ENCODE measurements at places on chromosomes 16 and 17. TPM values are rescaled to one million over a fixed set of nuclear protein-coding genes. Genes with fewer than 3 reads are reported as not detected.

GRCh38 chr17:82402865-82403264 is 15.3 kb upstream of the HEXD start:
- H3K27me3 ChIP-seq, result no peaks in the 10 kb centered on the region
- no peak for DNase-seq
- no peak overlapping the region for H3K27ac ChIP-seq
- peaks cover 41% of the 10 kb centered on the region for H3K36me3 ChIP-seq
- H3K4me3 ChIP-seq, result no peak overlapping the region
- H3K4me1 ChIP-seq, result peaks cover 5% of the 10 kb centered on the region

- H3K36me3 ChIP-seq, result peaks cover 7% of the 10 kb centered on the region
- no peak for DNase-seq
- no peak overlapping the region for H3K4me3 ChIP-seq
- H3K27ac ChIP-seq, result no peak overlapping the region
Observed at GRCh38 chr17:1150863-1151600, 28.7 kb downstream of the ABR start.

DNA sequence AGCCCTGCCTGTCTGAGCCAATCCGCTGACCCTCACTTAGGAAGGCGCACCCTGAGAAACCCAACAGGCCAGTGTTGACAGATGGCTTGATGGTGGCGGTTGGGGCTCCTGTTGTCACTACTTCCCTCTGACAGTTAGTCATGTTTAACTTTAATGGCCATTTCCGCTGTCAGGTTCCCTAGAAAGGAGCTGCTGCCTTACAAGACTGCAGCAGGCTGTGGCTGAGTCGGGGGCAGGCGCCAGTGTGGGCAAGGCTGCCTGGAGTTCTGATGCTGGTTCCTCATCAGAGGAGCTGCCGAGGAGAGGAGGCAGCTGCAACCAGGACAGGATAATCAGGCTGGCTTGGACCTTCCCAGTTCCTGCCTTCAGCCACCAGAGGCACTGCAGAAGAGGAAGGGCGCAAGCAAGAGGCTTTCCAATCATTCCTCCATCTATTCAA is 223.2 kb upstream of the DYNLRB2 start:
- H3K4me1 ChIP-seq, result no peaks in the 10 kb centered on the region
- no peaks in the 10 kb centered on the region for H3K36me3 ChIP-seq
- DNase-seq, result peak; percentile 5
- no peak overlapping the region for H3K4me3 ChIP-seq

- H3K27me3 ChIP-seq, result no peaks in the 10 kb centered on the region
- peak overlapping the region; percentile 67 for H3K27ac ChIP-seq
- H3K4me1 ChIP-seq, result peaks cover 27% of the 10 kb centered on the region
Observed at GRCh38 chr17:77391668-77392375, 251.1 kb downstream of the SEC14L1 start.

DNA sequence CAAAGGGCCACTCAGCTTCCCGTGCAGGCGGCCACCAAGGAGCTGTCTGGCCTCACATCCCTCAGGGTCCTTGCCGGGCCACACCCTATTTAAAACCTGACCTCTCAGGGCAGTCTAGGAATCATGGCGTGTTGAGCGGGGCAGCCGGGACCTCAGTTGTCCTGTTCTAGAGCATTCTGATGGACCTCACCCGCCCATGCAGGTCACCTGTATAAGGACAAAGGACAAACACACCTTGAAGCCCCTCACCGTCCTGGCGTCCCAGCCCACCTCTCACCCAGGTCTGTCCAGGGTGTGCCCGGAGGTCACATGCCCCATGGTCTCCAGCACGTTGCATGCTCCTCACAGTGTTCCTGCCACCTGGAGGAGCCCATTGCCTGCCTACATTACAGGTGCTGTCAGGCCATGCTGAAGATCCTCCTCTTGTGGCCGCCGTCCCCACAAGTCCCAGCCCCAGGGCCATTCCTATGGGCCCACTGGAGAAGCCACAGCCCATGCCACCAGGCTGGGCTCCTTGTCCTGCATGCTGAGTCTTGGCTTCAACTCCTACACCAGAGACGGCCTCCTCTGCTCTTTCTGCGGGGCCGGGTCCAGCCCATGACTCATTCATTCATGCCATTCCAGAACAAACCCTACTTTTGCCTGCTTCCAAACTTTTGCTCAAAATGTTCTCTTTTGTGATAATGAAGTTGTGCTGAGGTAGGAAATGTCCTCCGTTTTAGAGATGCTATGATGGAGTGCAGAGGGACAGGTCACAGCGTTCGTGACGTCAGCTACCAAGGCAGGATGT is 46.3 kb downstream of the PEMT start:
- no peaks in the 10 kb centered on the region for H3K27me3 ChIP-seq
- peaks cover 10% of the 10 kb centered on the region for H3K4me1 ChIP-seq
- no peaks in the 10 kb centered on the region for H3K36me3 ChIP-seq
- no peak overlapping the region for H3K4me3 ChIP-seq
- DNase-seq, result peak; percentile 27

The KRTAP4-9 gene
- not detected for total RNA-seq

The LDHD gene
- total RNA-seq, result 0.30 TPM

The WSB1 gene
- 145 TPM for total RNA-seq
